ENCODE measurements at places on chromosomes 11 and 22. TPM values are rescaled to one million over a fixed set of nuclear protein-coding genes. Genes with fewer than 3 reads are reported as not detected.

GRCh38 chr11:70910835-70911234 is 341.5 kb downstream of the SHANK2 start:
- DNase-seq = no peak

ACRV1 gene
- not detected for total RNA-seq

- no peak for DNase-seq
Measured at GRCh38 chr11:60195923-60196368, 13.1 kb upstream of the MS4A6A start.

GRCh38 chr11:121613724-121614123 is 161.0 kb upstream of the SORL1-AS1 start:
- DNase-seq = no peak

DNA sequence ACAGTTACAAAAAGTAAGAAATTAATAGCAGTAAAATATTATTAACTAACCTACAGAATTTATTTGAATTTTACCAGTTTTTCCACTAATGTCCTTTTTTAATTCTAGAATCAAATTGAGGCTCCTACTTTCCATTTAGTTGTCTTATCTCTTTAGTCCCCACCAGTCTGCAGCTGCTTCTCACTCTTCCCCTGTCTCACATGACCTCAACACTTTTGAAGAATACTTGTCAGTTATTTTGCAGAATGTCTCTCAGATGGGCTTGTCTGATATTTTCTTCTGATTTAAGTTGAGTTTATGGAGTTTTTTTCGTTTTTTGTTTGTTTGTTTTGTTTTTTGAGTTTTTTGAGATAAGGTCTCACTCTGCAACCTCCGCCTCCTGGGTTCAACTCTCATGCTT is 74.3 kb upstream of the ADORA2A start:
- no peak for DNase-seq
